ENCODE measurements at places on chromosomes 5 and 9. TPM values are rescaled to one million over a fixed set of nuclear protein-coding genes. Genes with fewer than 3 reads are reported as not detected.

ALDOB gene
- polyA plus RNA-seq: not detected

DNA sequence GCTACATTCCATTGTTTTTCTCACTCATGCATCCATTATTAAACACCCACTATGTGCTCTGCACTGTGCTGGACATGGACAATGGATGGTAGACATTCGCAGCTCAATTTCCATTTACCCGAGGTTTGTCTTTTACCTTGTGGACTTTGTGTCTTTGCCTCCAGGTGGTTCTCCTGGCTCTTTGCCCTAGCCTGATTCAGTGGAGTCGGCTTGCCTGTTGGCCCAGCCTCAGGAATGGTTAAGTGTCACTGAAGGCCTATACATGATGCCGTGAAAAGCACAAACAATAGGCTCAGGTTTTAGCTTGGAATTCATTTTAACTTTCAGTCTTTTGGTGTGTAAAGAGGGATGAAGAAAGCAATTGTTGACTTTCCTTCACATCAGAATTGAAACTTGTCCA, 16.5 kb upstream of the DMRT3 start:
- no peaks in the 10 kb centered on the region for H3K4me1 ChIP-seq
- H3K4me3 ChIP-seq: no peak overlapping the region
- no peak for DNase-seq
- H3K27ac ChIP-seq: no peak overlapping the region
- peaks cover 62% of the 10 kb centered on the region for H3K27me3 ChIP-seq
- H3K36me3 ChIP-seq: no peaks in the 10 kb centered on the region

DNA sequence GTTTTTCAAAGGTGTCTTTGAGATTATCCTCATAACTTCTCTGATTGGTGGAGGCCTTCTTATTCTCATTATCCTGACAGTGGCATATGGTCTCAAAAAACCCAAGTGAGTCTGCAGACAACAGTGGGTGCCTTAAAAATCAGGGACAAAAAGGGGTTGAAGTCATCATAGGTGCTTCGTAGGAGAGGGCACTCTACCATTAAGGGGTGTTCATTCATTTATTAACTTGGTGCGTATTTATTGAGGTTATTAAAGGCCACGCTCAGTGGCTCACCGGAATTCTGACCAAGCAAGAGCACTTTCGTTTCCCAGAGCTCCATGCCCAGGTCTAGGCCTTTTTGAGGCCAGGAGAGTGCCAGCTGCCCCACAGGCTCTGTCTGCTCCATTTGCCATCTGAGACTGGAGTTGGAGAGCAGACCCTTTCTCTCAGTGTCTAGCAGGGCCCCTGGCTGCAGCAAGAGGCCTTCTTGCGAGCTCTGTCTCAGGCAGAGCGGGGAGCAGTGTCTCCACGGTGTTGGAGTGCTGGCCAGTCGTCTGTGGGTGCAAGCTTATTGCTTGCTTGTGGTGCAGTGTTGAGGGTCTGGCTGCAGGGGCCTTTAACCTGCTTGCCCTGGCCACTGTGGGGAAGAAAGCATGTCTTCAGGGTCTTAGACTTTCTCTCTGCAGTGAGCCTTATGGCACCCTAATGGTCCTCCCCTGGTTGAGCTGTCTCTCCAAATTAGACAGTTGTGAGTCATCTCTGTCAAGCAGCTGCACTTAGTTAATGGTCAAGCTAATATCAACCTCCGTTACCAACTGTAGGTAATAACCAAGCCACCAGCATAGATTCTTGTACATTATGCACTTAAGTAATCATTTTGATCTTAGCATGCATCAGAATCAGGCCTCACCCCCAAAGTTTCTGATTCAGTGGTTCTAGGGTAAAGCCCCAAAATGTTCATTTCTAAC, 62.6 kb downstream of the IL31RA start:
- no peak overlapping the region for H3K4me3 ChIP-seq
- no peak for DNase-seq
- H3K27ac ChIP-seq: no peak overlapping the region
- no peaks in the 10 kb centered on the region for H3K27me3 ChIP-seq
- peaks cover 11% of the 10 kb centered on the region for H3K36me3 ChIP-seq
- H3K4me1 ChIP-seq: peaks cover under 1% of the 10 kb centered on the region

GRCh38 chr5:132639706-132640130, 18.3 kb upstream of the IL13 start:
- DNase-seq: no peak
- no peak overlapping the region for H3K4me3 ChIP-seq
- H3K27ac ChIP-seq: no peak overlapping the region
- no peaks in the 10 kb centered on the region for H3K27me3 ChIP-seq
- no peaks in the 10 kb centered on the region for H3K4me1 ChIP-seq

GRCh38 chr9:115944166-115944948, 209.2 kb upstream of the PAPPA start:
- no peak overlapping the region for H3K27ac ChIP-seq
- H3K27me3 ChIP-seq: no peaks in the 10 kb centered on the region
- no peak overlapping the region for H3K4me3 ChIP-seq
- DNase-seq: no peak
- H3K4me1 ChIP-seq: no peaks in the 10 kb centered on the region
- H3K36me3 ChIP-seq: no peaks in the 10 kb centered on the region

GRCh38 chr5:162068412-162068811, 839 bp downstream of the GABRG2 start:
- no peak for DNase-seq
- H3K36me3 ChIP-seq: no peaks in the 10 kb centered on the region
- no peak overlapping the region for H3K4me3 ChIP-seq

DNA sequence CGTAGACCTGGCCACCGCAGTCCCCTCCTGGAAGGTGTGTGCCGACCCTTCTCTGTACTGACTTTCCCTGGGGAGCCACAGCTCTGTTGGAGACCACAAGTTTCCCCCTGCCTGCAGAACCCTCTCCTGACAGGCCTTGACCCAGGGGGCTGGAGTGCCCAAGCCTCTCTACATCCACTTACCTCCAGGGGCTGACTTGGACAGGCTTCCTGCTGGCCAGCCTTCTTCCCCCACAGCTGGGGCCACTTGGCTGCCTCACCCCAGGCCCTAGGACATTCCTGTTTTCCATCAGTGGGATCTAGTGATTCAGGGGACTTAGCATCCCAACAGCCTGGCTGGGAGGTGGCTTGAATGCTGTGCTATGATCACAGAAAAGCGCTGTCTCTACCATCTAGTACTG, 23.6 kb downstream of the COL15A1 start:
- no peak overlapping the region for H3K4me3 ChIP-seq
- H3K27ac ChIP-seq: no peak overlapping the region
- H3K4me1 ChIP-seq: no peaks in the 10 kb centered on the region
- no peaks in the 10 kb centered on the region for H3K36me3 ChIP-seq
- no peak for DNase-seq

GRCh38 chr5:131357739-131358561, 94.1 kb downstream of the CDC42SE2 start:
- H3K27me3 ChIP-seq: no peaks in the 10 kb centered on the region
- peaks cover 39% of the 10 kb centered on the region for H3K36me3 ChIP-seq
- H3K4me1 ChIP-seq: peaks cover 23% of the 10 kb centered on the region

Data from CD14-positive monocyte (primary cell).